ENCODE measurements at places on chromosomes 1 and 21.

DNA sequence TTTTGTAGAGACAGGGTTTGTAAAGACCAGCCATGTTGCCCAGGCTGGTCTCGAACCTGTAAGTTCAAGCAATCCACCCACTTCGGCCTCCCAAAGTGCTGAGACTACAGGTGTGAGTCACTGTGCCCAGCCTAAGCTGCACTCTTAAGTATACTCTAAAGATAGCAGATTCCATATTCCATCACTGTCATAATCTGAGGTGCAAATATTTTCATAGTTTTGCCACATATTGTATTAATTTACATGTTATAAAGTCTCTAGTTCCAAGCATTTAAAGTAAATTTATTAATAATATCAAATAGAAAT, 121.3 kb downstream of the HFM1 start:
- DNase-seq: peak; percentile 21

GRCh38 chr1:145858238-145858900, 512 bp downstream of the PIAS3 start:
- DNase-seq: peak; percentile 81

GRCh38 chr1:233368106-233368788, 40.7 kb downstream of the MAP3K21 start:
- peak; percentile 48 for DNase-seq

DNA sequence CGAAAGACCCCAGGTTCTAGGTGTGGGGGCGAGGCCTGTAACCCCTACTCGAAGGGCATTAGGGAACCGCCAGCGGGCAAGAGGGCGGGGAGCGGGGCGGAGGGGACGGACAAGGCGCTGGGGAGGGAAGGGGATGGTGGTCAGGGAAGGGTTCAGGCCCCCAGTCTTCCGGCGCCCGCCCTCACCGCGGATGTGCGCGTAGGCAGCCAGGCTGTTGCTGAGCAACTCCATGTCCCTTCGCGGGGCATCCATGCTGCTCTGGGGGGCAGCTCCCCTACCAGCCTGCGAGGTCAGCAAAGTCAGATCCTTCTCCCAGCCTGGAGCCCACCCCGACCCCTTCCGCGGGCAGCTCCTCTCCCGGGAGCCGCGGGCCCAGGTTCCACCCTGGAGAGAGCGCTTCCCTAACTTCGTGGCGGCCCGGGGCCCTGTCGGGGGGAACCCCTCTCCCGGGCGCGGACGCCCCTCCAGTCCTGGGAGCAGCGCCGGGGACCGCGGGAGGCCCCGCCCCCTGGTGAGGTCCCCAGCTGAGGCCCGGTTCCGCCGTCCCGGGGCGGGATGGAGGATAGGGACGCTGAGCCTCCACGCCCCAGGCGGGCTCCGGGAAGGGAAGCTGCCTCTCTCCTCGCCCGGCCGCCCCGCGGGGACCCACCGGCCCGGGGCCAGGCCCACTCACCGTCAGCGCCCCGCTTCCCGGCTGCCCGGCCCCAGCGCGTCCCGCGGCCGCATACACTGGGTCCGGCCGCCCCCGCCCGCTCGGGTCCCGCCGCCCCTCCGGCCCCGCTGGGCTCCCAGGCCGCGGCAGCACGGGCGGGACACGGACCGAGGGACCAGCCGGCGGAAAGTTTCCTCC, 434 bp downstream of the EVA1B start:
- DNase-seq: peak; percentile 79

DNA sequence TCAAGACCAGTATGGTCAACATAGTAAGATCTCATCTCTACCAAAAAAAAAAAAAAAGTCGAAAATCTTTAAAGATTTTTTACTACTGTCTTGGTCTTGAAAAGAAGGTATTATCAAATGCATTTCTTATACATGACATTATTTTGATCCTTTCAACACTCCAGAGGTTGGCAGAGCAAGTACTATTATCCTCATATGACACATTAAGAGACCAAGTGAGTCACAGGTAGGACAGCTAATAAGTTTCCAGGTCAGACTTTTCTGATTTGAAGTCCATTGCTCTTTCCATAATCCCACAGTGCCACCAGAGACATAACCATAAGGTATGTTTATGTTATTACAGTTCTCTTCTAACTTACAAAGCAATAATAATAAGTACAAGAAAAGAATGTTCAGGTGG, 15.2 kb downstream of the DBT start:
- peak; percentile 23 for DNase-seq

DNA sequence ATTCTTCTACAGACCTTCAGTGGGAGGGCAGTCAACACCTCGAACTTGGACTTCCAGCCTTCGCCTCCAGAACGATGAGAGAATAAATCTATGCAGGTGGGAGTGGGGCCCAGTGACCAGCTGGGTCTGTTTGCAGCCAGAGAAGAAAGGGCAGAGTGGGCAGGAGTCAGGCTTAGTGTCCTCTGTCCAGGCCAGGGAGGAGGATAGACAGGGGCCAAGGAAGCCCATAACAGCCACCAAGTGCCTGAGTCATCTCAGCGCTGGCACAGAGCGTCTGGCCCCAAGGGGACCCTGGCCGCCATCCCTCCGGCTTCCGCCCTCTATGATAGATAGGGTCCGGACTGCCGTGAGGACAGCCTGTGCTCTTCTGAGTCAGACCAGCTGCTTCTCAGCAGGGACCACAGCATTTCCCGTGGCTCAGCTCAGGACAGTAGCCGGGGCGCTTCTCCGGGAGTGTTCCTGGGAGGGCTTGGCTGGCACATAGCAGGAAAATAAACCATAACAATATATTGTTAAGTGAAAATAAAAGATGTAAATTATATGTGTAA, 133.1 kb upstream of the C1orf174 start:
- DNase-seq: no peak

GRCh38 chr1:13960375-13960987, 260.5 kb downstream of the PRDM2 start:
- peak; percentile 62 for DNase-seq

DNA sequence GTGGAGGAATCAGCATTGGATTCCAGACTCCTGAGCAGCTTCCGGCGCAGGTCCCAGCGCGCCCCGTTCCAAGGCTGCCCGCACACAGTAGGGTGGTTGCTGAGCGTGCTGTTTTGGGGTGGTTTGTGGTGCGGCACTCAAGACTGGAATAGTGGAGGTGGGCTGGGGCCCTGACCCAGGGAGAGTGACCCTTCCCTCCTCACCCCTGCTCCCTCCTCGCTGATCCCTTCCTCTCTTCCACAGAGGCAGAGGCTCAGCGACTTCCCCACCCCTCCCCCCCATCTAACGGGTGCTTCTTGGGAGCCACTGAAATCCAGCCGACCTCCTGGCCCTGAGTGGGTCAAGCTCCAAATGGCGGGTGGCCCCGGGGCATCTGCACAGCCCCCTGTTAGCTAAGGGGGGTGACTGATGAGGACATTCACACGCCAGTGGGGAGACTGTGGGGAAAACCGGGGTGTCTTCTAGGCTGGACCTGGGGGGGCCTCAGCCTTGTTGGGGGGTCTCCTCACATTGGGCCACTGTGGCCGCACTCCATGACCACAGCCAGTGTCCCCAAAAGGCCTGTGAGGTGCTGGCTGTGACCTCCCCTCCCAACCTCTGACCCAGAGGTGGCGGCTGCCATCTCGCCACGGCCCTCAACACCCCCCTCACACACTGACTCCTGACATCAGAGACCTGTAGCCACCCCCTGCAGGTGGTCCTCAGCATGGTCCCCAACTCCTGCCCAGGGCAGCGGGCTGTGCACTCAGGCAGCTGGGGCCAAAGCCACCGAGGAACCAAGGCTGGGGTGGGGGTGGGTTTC, 3.9 kb upstream of the HES4 start:
- no peak for DNase-seq

- DNase-seq: no peak
Measured at GRCh38 chr1:234882898-234883297, 245.7 kb downstream of the TOMM20 start.

GRCh38 chr21:32414579-32415358, 2.3 kb downstream of the EVA1C start:
- peak; percentile 66 for DNase-seq

DNA sequence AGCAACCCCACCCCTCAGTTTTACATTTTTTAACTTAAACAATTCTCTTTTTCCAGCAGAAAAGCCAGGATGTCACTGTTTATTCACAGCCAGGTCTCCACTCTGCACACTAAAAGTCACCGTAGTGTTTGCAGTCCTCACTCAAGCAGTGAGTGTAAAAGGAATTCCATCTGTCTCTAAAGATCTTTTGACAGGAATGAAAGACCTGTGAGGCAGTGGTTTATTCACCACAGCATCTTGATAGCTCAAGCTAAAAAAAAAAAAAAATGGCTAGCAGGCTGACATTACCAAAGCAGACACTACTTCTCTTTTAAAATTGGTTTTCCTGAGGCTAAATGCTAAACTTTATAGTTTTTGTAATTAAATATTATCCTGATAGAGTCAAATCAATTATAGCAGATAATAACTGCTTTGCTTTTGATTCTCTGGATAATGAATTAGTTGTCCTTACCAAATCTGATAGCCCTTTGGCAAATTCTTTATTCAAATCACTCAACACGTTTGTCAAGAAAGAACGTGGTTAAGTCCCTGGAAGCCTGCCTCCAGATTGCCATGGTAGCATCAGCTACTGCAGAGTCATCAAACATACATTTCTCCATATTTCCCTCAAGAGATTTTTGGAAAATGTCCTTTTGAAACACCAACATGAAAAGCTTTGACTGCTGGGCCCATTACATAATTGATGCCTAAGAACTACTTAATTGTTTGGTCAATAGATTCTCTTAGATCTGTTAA, 22.2 kb upstream of the SLC5A9 start:
- DNase-seq: no peak

DNA sequence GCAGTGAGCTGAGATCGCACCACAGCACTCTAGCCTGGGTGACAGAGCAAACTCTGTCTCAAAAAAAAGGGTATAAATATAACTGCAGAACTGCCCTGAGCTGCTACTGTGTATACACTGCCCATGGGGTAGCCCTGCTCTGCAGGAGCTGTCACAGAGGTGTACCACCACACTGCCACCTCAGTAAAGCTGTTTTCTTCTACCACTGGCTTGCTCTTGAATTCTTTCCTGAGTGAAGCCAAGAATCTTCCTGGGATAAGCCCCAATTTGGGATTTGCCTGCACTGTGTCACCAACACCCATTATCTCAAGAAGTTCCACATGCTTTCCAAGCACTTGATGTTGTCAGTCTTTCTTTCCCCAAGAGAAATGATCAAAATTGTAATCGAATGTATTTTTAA, 30.6 kb upstream of the SLC6A9 start:
- DNase-seq: no peak

- DNase-seq: no peak
Measured at GRCh38 chr1:185880779-185881333, 146.7 kb downstream of the HMCN1 start.

DNA sequence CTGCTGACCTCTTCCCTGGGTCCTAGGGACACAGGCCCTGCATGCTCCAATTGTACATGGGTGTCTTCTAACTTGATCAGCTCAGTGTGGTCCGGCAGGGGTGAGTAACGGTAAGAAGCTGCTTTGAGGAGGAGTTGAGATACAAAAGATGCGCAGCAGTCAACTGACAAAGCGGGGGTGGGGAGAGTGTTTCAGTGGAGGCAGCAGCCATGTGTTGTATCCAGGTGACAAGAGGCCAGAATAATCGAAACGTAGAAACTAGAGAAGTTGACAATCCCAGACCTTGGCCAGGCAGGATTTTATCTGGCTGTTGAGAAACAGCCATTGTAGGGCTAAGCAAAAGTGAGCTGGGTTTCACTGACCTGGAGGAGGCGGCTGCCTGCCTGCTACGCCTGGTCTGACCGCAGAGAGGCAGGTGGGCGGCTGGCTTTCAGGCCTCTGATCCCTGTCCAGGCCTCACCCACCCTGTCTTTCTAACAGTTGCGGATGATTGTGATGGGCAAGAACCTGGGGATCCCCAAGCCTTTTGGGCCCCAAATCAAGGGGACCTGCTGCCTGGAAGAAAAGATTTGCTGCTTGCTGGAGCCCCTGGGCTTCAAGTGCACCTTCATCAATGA, 28.8 kb downstream of the PADI6 start:
- DNase-seq: no peak

DNA sequence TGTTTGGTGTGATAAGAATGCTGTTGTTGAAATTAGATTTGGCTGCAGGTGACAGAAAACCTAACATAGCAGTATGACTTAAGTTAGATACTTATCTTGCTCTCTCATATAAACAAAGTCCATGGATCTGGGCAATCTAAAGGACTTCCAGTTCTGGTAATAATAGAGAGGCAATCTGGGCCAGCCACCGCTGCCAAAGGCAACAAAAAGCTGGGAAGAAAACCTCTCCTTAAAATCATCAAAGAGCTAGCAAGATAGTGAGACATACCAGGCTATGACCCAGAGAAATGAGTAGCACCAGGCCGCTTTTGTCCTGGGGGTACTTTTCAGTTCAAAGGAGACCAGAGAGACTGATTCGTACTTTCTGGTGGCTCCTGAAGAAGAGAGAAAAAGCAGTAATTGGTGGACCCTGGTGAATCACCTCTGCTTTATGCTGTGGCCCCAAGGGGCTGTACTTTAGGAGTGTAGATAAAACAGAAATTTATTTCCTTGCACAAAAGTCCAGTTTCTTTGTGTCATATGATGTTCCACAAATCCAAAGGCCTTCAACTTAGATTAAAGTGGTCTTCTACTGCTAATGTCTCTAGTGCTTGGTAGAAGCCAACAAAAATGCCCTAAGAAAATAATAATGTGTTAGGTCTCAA, 125.4 kb downstream of the TBX19 start:
- no peak for DNase-seq

GRCh38 chr1:242692988-242693387, 168.5 kb upstream of the PLD5 start:
- no peak for DNase-seq

GRCh38 chr1:36165145-36165544, 9.2 kb downstream of the MAP7D1 start:
- no peak for DNase-seq

DNA sequence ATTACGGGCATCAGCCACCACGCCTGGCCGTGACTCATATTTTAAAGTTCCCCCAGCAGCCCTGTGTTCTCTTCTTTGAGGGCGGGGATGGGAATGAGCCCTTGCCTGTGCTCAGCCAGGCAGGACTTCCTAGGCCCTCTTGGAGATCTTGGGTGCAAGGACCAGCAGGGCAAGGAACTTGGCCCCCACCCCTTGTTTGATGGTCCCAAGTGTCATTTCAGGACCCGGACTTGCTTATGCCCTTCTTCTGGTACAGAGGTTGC, 9.3 kb downstream of the RASSF5 start:
- DNase-seq: no peak

- peak; percentile 35 for DNase-seq
Measured at GRCh38 chr1:85027242-85027983, 20.9 kb downstream of the MCOLN3 start.

GRCh38 chr1:63599799-63600198, 6.6 kb downstream of the PGM1 start:
- DNase-seq: no peak

DNA sequence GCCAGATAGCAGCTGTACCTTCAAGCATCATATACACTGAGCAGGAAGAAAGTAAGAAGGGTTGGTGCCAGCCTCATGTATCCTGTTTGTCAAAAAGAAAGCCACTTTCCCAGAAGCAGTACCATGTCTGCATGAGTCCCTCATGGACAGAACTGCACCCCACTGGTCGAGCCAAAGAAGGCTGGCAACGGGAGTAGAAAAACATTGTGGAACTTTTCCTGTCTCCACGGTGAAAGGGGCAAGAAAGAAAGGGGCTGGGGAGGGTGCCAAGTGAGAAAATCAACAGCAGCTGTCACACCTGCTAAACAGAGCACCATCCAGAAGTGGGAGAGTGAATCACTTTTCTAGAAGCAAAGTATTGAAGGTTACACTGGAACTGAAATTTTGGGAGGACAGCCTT, 621.7 kb downstream of the LMO4 start:
- no peak for DNase-seq

All from GM23248 (cell line).